ENCODE measurements at places on chromosomes 13 and 19.

- no peak for DNase-seq
Observed at GRCh38 chr13:113897161-113897560, 33.3 kb upstream of the GAS6 start.

DNA sequence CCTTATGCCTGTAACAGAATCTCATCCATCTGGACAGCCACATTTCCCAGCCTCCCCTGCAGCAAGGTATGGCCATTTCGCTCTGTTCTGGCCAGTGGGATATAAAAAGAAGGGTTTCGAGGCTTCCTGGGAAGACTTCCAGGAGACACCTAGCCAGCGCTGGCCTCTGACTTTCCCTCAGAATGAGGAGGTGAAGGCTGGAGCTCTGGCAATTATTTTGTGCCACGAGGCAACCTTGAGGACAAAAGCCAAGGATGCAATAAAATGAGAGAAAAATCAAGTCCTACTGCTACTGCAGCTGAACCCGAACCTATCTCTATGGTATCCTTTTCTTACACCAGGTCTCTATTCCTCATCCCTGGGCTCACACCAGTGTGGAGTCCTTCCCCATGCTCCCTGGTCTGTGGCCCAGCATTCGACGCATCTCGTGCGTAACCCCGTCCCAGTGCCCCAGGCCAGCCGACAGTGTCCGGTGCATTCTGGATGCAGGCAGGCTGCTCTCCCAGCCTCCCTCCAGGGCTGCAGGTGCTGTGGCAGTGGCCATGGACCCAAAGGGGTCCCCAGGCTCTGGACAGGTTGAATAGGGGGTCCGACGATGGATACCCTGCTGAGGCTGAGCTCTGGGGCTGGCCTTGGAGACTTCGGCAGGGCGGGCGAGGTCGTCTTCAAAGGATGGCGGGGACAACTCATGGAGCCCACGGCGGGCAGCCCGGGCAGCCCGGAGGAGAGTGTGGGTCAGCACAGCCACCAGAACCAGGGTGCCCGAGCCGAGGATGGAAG is 12.2 kb downstream of the TMEM221 start:
- no peak for DNase-seq

GRCh38 chr13:43428545-43429296 is 358.1 kb downstream of the ENOX1 start:
- DNase-seq = no peak

- no peak for DNase-seq
Observed at GRCh38 chr19:33208371-33208895, 14.3 kb downstream of the LRP3 start.

GRCh38 chr13:49132479-49133002 is 87.6 kb upstream of the MLNR start:
- no peak for DNase-seq

Measured in NCI-H1436 (cell line).